ENCODE measurements at places on chromosomes 5 and 9.

DNA sequence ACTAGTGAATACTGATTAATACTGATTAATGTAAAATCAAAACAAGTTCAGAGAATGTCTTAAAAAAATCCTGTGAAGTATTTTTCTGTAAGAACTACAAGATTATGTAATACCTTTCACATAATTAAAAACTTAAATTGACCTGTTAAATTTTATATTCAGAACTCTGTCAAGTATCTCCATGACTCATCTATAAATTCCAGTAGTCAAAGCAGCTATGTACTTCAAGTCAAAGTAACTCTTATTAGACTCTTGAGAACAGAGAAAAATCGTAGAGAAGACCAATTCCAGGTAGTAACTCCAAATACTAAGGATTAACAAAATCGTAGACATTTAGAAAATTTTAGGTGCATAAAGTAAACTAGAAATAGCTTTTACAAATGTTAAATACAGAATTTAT lies 77.1 kb downstream of the HOMER1 start:
- no peak for DNase-seq

DNA sequence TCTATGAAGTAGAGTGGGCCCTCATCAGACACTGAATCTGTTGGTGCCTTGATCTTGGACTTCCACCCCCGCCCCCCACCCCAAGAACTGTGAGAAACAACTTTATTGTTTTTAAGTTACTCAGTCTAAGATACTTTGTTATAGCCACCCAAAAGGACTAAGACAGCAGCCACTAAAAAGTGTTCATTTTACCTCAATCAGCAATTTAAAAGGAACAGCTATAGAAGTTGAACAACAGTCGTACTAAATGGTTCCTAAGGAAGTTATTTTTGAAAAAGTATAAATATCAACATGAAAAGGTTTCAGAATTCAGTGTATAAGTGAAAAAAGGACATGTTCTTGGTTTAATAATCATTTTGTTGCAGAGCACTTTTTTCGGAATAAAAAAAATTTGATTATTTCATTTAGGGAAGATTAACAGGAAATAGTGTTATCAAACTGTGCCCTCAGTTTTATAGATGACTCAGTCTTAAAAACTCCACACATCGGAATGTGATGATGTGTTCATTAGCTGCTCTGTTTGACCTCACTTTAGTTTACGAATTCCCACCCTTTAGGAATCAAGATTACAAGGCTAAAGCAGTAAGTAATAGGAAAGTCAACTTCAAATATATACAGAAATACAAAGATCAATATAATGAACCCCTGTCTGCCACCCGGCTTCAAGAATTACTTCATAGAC lies 71.2 kb downstream of the MTAP start:
- DNase-seq: no peak

GRCh38 chr5:172312286-172312685 lies 28.7 kb upstream of the UBTD2 start:
- DNase-seq: no peak

- DNase-seq: no peak
Measured at GRCh38 chr5:163997965-163998364, 492.5 kb downstream of the MAT2B start.

DNA sequence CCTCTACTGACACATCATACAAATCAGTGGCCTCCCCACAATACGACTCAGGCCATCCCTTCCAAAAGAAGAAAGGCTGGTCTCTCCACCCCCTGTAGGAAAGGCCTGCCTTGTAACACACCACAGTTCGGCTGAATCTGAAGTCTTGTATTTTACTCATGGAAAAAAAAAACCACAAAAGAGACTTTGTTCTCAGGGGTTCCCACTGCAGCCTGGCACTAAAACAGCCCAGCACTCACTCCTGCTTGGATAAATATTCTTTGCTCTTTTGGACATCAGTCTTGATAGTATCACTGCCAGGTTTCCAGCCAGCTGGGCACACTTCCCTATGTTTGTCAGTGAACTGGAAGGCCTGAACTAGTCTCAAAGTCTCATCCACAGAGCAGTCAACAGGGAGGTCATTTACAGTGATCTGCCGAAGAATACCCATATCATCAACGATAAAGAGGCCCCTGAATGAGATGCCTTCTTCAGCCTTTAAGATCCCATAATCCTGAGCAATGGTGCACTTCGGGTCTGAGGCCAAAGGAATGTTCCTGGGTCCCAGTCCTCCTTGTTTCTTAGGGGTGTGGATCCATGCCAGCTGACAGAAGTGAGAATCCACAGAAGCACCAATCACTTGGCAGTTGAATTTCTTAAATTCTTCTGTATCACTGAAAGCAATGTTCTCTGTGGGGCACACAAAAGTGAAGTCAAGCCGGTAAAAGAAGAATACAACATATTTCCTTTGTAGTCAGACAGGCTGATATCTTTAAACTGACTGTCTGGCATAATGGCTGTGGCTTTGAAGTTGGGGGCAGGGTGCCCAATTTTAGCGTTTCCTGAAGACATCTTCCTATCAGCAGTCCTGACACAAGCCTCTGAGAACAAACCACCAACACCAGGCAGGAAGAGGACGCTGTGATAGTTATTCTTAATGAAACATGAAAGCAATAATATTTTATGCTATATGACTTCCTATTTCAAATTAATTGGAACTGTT lies 198.1 kb downstream of the LURAP1L start:
- DNase-seq: no peak

DNA sequence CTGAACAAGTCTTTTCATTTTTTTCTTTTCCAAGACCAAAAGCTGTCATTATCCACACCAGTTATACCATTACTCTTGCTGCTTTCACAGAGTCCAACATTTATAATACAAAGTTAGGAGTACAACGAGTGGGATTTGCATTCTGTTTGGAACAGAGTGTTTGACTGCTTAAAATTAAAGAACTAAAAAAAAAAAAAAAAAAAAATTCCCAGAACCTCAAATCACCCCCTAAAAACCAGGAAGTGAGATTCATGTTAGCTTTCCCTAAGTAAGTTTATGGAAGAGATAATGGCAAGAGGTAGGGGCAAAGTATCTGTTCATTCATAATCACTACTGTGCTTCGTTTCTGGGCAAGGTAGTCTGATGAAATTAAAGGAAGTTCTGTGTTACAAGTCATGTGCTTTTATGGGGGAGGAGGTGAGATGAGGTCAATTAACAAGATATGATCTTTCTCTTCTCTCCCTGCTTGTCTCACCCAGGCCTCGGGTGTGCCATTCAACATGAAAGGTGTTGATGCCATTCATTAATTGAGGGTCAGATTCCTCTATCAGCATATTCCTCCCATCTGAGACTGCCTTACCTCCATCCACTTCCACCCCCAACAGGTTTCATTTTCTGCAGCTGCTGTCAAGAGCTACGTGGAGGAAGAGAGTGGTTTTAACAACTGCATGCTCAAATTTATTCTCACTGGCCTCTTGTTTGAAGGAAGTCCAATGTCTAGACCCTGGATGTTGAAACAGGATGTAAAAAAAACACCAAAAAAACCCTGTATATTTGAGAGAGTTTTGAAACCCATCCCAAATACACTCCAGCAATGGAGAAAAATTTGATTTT lies 58.1 kb downstream of the MARCHF3 start:
- peak; percentile 12 for DNase-seq

DNA sequence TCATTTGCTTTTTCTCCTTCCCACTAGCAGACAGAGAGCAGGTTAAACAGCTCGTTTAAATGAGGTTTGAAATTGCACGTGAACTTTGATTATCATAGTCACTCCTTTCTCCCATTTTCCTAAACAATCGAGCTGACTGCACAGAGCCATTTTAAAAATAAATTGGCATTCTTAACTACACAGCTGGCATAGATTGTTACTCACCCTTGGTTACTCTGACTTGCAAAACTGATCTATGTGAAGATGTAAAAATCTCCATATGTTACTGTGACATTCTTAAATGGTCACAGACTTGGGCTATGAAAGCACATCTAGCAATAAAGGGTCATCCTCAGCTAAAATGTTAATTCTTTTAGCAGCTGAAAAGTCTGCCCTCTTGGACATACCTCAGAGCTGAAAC lies 368.5 kb downstream of the DTWD2 start:
- DNase-seq: no peak

GRCh38 chr9:4016789-4017188 lies 283.1 kb downstream of the GLIS3 start:
- no peak for DNase-seq
